ENCODE measurements at places on chromosomes 13 and 19.

DNA sequence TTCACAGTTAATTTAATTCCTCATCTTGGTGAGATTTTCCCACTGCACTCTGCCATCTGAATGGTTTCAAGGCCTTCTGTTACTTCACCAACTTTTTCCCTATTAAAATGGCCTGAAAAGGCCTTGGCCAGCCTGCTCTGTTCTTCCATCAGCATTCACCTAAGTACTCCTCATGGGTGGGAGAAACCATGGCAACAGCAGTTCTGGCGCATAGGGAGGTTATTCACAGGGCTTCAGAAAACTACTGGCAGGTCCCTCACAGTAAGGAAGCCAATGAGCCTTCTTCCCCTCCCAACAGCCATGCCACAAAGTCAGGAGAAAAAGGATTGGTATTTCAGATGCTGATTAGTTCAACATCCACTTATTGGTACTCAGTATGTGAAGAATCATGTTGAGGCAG is 17.2 kb upstream of the GJB2 start:
- no peak for DNase-seq

DNA sequence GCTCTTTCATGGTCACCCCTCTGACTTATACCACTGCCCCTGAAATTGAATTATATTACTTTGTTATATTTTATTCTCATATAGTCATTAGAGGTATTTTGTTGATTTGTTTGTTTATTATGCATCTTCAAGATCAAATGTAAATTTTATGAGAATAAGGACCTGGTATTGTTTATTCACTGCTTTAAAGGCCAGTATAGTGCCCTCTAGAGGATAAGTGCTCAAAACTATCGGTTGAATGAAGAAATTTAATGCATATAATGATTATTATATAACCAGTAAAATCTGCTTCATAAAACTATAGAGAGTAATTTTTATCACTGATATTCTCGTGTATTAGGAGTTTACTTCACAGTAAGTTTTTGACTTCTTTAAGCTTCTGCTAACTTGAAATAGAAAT is 1401.9 kb downstream of the SLITRK1 start:
- DNase-seq: no peak

DNA sequence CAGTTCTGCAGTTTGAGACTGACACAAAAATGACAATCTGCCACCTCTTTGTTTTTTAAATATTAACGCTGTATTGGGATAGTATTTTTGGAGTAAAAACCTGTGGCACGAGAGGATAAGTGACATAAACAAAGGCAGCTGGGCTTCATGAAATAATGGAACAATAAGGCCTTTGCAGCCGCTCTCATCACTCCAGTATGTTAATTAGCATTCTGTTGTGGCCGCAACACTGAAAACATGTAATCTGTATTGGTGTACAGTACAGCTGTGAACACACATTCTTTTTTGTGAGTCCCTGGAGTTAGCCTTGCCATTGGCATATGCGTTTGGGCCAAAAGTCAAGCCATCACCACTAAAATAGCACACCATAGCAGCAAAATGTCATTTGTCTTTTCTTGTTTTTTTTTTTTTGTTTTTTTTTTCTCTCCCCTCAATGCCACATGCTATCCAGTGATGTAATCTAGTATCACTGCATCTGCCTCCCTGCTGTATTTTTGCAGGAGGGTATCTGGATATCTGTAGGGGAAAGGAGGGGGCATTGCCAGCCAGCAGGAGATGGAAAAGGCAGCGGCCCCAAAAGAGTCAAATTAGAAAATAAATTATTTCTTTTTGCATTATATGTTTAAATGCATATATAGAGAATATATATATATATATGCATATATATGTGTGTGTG is 885 bp upstream of the ZNF536 start:
- DNase-seq: no peak

DNA sequence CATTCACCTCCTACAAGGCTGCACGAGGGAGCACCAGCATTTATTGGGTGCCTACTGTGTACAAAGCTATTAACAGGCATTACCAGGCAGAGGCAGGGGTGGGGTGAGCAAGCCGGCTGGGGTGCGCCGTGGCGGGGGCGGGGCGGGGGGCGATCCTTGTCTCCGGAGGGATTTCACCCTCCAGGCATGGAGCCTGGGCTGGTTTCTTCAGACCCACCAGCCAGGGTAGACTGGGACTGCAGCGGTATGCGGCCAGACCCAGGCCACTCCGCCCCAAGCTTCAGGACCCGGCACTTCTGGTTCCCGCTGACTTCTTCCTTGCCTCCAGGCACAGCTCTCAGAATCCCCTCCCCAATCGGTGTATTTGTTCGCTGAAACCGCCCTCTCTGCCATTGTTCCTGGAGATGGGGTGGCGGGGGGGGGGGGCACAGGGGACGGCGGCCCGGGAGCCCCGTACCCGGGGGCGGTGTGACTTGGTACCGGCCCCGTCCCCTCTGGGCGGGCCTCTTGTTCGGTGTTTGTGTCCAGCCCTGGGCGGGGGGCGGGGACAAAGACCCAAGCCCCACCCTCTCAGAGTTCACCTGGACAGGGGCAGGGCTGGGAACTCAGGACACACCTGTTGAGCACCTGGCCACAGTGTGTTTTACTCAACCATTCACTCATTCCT is 14.4 kb downstream of the TJP3 start:
- DNase-seq: no peak

- DNase-seq: no peak
These were observed 12.4 kb downstream of the WDR87 start for GRCh38 chr19:37893845-37894575.
